CD4-positive, alpha-beta T cell treated with Interleukin-4 for 4 hours (primary cell): ENCODE measurements at places on chromosomes 13 and 19.
A peak's percentile ranks its signal among the peaks of the same experiment; 100 is the strongest.

GRCh38 chr19:56476651-56477428 lies at the start of gene ZNF667:
TSS of gene ZNF667 (minus strand) at chr19:56477345. CDS start at chr19:56462370, 14,975 bp downstream.
- peak; percentile 14 for DNase-seq

DNA sequence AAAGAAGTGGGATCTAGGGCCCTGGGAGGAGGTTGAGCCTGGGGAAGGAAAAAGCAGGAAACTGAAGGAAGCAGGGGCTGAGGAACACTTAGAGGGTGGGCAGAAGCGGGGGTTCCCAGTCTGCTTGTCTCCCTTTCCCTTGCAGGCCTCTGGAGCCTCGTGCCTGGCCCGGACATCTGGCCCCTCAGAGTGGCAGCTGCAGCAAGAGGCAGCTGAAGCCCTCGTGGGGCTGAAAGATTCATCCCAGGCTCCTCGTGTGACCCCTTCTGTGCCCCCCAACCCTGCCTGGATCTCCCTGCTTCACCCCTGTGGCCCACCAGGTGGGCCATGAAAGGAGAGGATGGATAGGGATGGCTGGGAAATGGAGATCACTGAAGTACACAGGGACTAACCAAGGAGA lies 5.5 kb downstream of the DMRTC2 start:
- DNase-seq: no peak

- no peak for DNase-seq
Observed at GRCh38 chr13:76214001-76214400, 577.9 kb downstream of the LMO7 start.

- DNase-seq: no peak
Observed at GRCh38 chr19:53671663-53672062, 39.9 kb downstream of the DPRX start.

DNA sequence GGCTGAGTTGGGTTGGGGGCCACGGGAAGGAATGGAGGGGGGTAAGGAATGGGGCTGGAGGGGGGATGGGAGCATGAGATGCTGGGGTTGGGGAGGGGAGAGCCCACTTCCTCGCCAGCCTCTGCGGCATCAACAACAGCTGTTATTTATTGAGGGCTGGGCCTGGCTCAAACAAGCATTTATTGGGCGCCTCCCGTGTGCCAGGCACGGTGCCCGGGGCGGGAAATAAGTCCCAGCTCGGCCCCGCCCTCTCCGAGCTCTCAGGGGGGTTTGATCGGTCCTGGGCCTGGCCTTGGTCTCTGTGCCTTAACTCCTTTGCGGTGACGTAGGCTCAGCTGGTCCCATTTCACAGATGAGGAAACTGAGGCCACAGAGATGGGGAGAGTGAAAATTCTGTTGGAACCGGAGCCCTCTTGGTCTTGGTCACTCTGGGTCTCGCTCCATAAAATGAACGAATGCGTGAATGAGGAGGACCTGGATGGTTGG lies 919 bp upstream of the ADAMTS10 start:
- no peak for DNase-seq

- peak; percentile 63 for DNase-seq
Observed at GRCh38 chr13:39676315-39676876, 20.9 kb downstream of the COG6 start.

- DNase-seq: no peak
Observed at GRCh38 chr19:2631213-2631821, 71.2 kb downstream of the GNG7 start.

- no peak for DNase-seq
Observed at GRCh38 chr19:54312011-54312410, 955 bp downstream of the LILRA5 start.

- DNase-seq: no peak
Observed at GRCh38 chr13:31968473-31968872, 63.1 kb upstream of the FRY start.

DNA sequence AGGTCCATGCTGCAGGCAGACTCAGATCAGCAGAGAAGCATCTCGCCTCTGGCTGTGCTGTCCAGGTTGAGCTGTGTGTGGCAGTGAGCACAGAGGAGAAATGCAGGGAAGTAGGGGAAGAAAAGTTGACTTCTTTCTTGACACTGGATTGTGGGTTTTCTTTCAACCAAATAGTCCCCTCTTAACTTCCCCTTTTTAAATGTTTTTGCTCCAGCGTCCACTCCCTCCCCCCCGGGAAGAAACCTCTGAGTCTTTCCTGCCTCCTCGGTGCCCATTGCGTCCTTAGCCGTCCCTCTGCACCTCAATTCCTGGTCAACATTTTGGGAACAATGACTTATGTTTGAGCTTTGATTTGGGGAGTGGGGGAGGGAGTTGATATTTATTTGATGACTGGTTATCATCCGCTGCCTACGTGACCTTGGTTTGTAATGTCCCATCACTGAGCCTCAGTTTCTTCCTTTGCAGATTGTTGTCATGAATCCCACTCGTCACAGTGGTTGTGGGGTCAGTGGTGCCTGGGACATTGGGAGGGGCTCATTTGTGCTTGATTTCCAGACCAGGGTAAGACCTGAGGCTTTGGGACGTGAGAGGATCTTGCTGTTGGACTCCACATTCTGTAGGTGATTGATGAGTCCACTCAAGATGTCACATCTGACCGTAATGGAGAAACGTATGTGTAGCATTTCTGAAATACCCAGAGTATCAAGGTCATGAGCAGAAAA lies at the start of gene LILRB2:
TSS of gene LILRB2 (minus strand) at position 104 of the 722 bp plus-strand sequence. CDS start 614 bp downstream, outside the sequence.
- no peak for DNase-seq

DNA sequence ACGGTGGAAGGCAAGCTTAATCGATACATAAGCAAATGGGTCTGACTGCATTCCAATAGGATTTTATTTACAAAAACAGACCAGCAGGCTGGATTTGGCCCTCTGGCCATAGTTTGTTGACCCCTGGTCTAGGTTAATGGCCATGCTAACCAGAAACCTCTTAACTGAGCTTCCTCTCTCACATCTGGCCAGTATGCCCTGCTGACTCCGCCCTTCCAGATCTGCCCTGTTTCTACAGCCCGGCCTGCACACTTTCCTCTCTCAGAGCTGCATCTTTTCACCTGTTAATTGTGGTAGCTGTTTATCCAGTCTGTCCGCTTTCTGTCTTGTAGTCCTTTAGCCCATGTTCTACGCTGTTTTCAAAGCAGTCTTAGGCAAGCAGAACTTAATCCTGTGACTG lies 25.6 kb downstream of the EDNRB start:
- no peak for DNase-seq

DNA sequence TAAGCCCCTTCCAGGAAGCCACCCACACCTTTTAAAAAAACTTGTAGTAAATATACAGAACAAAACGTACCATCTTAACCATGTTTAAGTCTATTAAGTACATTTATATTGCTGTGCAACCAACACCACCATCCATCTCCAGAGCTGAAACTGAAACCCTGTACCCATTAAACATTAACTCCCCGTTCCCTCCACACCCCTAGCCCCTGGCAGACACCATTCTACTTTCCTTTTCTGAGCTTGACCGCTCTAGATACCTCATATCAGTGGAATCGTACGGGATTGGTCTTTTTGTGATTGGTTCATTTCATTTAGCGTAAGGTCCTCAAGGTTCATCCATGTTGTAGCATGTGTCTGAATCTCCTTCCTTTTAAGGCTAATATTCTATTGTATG lies 13.0 kb upstream of the SPATA13 start:
- no peak for DNase-seq

DNA sequence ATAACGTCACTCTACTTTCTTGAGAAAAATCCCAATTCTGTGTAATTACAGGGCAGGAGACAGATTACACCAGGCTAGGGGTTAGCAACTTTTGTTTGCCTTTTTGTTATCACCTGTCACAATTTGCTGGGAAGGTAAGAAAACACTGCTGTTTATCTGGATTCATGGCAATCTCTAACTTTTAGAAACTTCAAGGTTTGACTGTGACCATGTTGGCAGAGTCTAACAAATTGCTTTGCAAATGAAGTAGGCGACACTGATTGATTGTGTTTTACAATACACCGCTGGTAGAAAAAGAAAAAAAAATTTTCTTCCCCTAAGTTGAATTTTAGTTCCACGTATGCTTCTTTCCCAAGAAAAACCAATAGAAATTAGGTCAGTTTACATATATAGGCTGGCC lies 10.4 kb upstream of the PDX1 start:
- DNase-seq: no peak

- no peak for DNase-seq
Observed at GRCh38 chr19:49356382-49356781, 5.8 kb downstream of the TEAD2 start.

GRCh38 chr13:98738213-98738612 lies 14.3 kb downstream of the SLC15A1 start:
- no peak for DNase-seq

DNA sequence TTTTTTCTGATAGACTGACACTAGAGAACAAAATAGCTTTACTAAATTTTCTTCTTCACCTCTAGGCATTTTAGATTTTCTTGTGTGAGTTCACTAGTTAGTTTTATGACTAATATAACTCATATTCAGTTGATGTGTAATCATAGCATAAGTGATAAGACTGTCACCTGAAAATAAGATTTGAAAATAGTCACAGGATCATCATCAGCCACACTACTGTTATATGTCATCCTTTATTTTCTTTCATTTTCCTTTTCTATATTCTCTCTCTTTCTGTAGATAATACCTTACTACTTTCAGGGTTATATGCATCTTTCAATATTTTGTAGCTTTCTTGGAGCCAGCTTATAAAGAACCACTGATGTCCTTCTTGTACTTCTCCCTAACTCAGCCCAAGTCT lies 292.6 kb downstream of the TDRD3 start:
- DNase-seq: no peak

GRCh38 chr13:109309625-109310363 lies 476.6 kb downstream of the IRS2 start:
- DNase-seq: no peak

DNA sequence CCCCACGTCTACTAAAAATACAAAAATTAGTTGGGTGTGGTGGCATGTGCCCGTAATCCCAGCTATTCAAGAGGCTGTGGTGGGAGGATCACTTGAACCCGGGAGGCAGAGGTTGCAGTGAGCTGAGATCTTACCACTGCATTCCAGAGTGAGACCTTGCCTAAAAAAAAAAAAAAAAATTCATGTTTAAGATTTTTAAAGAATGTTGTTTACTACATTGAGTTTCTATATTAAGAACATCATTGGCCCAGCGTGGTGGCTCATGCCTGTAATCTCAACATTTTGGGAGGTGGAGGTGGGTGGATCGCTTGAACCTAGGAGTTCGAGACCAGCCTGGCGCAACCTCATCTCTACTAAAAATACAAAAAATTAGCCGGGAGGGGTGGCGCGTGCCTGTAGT lies 31.9 kb upstream of the FLT1 start:
- no peak for DNase-seq

- no peak for DNase-seq
Observed at GRCh38 chr13:102203718-102204117, 198.1 kb downstream of the FGF14 start.

GRCh38 chr13:50700664-50701305 lies 142.7 kb downstream of the DLEU7 start:
- DNase-seq: no peak

DNA sequence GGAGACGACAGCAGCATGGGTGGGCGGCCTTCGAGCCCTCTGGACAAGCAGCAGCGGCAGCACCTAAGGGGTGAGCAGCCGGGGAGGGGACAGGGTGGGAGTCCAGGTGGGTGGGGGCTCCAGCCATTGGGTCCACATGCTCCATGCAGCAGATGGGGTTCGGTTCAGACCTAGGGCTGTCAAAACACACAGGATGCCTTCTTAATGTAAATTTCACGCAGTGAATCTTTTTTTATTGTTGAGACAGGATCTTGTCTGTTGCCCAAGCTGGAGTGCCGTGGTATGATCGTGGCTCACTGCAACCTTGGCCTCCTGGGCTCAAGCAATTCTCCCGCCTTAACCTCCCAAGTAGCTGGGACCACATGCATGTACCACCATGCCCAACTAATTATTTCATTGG lies 15.9 kb downstream of the PGLS start:
- DNase-seq: no peak

DNA sequence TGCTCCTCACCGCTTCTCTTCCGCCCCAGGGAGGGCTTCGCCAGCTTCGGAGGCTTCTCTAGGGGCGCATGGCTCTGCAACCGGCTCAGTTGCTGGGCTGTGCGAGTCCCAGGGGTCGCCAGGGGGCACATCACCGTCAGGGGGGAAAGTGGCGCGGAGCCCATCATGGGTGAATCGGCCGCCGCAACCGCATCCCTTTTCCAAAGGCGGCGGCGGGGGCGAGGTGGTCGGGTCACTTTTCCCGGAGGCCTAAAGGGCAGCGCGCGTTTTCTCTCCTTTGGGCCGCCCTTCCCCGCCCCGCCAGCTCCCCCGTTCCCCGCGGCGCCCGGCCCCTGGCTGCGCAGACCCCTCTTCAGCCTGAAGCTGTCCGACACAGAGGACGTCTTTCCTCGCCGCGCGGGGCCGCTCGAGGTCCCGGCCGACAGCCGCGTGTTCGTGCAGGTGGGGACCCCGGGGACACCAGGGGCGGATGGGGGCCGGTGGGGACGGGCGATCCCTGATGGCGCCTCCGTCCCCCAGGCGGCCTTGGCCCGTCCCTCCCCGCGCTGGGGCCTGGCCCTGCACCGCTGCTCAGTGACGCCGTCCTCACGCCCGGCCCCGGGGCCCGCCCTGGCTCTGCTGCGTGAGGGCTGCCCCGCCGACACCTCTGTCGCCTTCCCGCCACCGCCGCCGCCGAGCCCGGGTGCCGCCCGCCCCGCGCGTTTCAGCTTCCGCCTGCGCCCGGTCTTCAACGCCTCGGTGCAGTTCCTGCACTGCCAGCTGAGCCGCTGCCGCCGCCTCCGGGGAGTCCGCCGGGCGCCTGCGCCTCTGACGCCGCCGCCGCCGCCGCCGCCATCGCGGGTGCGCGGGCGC lies 1.7 kb downstream of the TGFBR3L start:
- peak; percentile 20 for DNase-seq

DNA sequence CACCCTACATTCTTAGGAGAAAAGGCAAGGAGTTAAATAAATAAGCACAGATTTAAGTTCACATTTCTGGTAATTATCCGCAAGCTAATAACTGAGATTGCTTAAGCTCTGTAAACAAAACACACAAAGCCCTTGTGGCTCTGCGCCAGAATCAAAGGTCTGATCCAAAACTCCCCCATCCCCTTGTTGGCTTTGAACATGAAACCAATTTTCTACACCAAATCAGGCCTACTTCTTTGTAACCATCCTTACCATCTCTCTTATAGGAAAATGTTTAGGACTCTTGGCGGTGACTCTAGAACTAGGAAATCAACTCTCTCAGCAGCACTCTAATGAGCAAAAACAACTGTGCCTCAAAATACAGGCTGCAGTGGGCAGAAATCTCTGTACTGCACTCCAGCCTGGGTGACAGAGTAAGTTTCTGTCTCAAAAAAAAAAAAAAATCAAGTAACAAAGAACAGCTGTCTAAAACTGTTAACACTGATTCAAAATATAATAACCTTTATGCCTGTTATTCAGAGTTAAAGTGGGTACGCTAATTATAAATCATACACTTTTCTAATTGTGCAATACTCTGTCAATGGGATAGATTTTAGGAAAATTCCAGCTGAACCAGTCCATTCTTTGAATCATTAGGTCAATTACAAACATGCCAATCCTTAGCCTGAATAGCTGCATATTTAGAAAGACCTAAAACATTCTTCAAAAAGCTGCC lies 25.8 kb downstream of the ABCC4 start:
- DNase-seq: no peak

- DNase-seq: no peak
Observed at GRCh38 chr13:25886438-25887214, 165.2 kb downstream of the SHISA2 start.
